ENCODE measurements at places on chromosomes 6 and 20.

GRCh38 chr20:31606804-31607639, 1.9 kb downstream of the ID1 start:
- peaks cover 33% of the 10 kb centered on the region for H3K4me1 ChIP-seq
- peaks cover 43% of the 10 kb centered on the region for H3K27me3 ChIP-seq
- H3K4me3 ChIP-seq: no peak overlapping the region
- H3K36me3 ChIP-seq: no peaks in the 10 kb centered on the region
- no peak for DNase-seq

GRCh38 chr20:62710886-62711702, 2.5 kb downstream of the NTSR1 start:
- H3K27me3 ChIP-seq: peaks cover 29% of the 10 kb centered on the region
- no peak for DNase-seq
- no peaks in the 10 kb centered on the region for H3K36me3 ChIP-seq
- H3K4me1 ChIP-seq: peaks cover 32% of the 10 kb centered on the region

DNA sequence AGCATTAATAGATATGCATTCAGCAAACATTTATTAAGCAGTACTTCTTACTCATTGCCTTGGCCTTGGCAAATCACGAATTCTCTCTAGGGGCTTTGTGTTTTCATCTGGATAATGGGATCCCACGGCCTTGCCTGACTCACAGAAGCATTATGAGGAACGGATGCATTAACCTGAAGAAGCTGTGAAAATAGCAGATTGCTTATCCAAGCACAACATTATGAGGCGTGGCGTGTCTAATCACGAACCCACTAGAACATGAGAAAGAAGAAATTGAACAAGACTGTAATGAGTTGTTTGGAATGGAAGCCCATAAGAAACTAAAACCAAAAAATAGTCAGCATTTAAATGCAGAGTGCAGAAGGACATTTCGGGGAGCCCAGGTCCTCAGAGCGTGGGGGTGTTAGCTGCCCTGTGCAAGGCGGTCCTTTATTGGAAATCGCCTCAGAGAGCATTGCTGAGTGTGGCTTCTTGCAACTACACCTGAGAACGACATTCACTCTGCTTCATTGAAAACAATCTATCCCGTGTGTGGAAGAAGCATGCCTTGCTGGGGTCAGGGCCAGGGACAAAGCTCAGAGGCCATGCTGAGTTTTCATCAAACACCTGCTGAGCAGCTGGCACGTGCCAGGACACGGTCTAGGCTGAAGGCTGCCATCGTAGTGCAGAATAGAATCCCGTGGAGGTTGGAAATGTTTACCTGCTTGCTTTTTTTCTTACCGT, 179.9 kb downstream of the ZDHHC14 start:
- peaks cover 29% of the 10 kb centered on the region for H3K4me1 ChIP-seq
- H3K27ac ChIP-seq: no peak overlapping the region
- H3K36me3 ChIP-seq: no peaks in the 10 kb centered on the region
- no peak for DNase-seq
- no peak overlapping the region for H3K4me3 ChIP-seq

DNA sequence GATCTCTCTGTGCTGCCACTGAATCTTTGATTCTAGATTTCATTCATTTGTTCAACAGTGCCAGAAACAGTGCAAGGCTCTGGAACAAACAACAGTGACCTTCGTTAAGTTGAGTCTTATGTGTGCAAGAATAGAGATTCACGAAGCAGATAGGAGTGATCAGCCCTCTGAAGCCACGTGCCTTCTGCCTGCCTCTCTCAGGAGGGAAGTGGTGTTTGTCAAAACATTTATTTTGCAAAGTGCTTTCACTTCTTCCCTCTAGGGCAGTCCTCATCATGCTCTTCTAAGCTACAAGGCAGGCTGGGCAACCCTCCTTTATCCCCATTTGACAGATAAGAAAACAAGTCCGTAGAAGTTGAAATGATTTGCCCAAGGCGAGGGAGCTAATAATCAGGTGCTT, 204.3 kb downstream of the TFAP2C start:
- DNase-seq: no peak
- no peaks in the 10 kb centered on the region for H3K36me3 ChIP-seq
- no peaks in the 10 kb centered on the region for H3K4me1 ChIP-seq

DNA sequence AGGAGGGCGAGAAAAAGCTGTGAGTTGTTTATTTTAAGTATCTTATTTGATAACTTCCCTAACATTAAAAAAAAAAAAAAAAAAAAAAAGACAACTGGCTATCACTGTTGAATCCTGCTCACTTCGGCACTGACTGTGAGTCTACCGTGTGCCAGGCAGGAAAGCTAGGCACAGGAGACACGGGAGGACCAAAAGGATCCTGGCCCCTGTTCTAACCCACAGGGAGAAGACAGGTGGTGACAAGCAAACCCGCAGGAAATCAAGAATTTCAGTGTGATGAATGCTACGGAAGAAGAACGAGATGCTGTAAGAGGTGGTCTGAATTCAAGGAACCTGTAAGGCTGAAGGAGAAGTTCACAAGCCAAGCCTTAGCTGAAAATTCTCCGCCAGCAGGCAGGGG, 94.7 kb upstream of the NFATC2 start:
- no peaks in the 10 kb centered on the region for H3K36me3 ChIP-seq
- no peak overlapping the region for H3K27ac ChIP-seq
- H3K4me3 ChIP-seq: no peak overlapping the region
- no peaks in the 10 kb centered on the region for H3K4me1 ChIP-seq
- DNase-seq: no peak

DNA sequence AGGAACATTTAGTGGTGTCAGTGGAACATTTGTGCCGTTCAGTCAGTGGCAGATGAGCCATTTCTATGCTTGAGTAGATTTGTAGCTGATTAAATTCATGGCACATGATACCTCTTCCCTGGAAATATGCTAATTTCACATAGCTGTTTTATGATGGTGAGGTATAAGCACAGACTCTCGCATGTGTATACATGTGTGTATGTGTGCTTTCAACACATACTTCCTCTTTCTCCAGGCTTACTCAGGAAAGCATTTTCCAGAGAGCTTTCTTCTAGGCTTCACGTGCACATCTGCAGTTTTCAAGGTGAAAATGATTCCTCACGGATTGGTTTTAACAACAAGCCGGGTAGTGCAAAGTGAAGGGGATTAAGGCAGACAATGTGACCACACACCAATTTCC, 396.5 kb downstream of the HDGFL1 start:
- no peak overlapping the region for H3K4me3 ChIP-seq
- H3K27ac ChIP-seq: no peak overlapping the region
- H3K4me1 ChIP-seq: no peaks in the 10 kb centered on the region

GRCh38 chr20:30811885-30812671, 445.4 kb upstream of the DEFB115 start:
- H3K4me3 ChIP-seq: no peak overlapping the region
- no peak for DNase-seq
- H3K36me3 ChIP-seq: no peaks in the 10 kb centered on the region
- H3K4me1 ChIP-seq: no peaks in the 10 kb centered on the region
- no peak overlapping the region for H3K27ac ChIP-seq
- peaks cover 7% of the 10 kb centered on the region for H3K27me3 ChIP-seq

DNA sequence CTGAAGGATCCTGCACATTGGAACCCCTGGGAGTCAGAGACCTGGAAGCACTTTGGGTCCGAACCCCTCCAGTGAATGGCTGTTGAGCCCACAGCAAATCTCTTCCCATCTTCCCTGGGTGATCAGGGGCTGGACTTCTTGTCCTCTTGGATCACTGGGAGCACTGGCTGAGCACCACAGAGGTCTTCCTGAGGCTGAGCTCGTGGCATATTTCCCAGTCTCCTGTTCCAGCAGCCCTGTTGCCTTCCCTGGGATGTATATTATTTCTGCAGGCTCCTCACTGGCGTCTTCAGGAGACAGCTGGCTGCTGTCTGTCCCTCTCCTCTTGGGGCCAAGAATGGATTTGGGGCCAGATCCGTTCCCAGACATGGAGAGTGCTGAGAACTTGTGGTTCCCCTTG, 43.4 kb downstream of the PTK7 start:
- no peaks in the 10 kb centered on the region for H3K36me3 ChIP-seq
- H3K27ac ChIP-seq: no peak overlapping the region
- H3K4me3 ChIP-seq: no peak overlapping the region
- DNase-seq: no peak

GRCh38 chr20:17205084-17205813, 21.6 kb upstream of the PCSK2 start:
- no peak for DNase-seq
- no peaks in the 10 kb centered on the region for H3K27me3 ChIP-seq
- no peak overlapping the region for H3K27ac ChIP-seq
- H3K36me3 ChIP-seq: no peaks in the 10 kb centered on the region
- no peak overlapping the region for H3K4me3 ChIP-seq

DNA sequence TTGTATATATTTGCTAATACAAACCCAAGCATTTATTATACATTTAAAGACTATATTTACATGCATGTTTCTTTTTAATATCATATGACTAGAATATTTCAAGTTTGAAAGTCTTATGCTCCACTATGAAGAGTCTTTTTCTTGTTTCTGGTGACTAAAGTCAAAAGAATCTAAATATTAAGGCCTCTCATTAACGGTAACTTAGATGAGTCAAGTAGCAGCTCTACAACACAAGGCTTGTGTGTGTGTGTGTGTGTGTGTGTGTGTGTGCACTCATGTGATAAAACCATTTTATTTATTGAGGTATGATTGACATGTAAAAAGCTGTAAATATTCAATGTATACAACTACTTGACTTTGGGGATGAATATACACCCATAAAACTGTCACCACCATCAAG, 275.6 kb downstream of the TFAP2B start:
- no peaks in the 10 kb centered on the region for H3K36me3 ChIP-seq
- no peaks in the 10 kb centered on the region for H3K27me3 ChIP-seq
- H3K4me1 ChIP-seq: no peaks in the 10 kb centered on the region
- no peak overlapping the region for H3K27ac ChIP-seq

DNA sequence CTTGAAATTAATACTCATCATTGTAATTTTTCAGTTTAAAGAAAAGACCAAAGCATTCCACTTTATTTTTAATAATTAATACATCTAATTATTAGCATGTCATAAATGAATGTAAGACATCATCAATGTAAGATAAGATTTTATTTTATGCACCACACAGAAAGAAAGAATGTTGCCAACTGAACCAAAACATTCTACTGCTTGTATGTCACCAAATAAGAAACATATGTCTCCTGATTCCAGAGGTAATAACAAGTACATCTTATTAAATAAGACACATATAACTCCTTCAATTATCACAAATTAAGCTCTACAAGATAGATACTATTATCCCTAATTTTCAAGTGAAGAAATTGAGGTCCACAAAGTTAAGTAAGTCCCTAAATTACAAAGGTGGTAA, 189.5 kb downstream of the GMDS start:
- no peak for DNase-seq
- no peaks in the 10 kb centered on the region for H3K27me3 ChIP-seq
- no peaks in the 10 kb centered on the region for H3K36me3 ChIP-seq
- no peak overlapping the region for H3K4me3 ChIP-seq
- H3K27ac ChIP-seq: no peak overlapping the region

- H3K36me3 ChIP-seq: peaks cover 19% of the 10 kb centered on the region
- DNase-seq: no peak
- H3K4me3 ChIP-seq: peak overlapping the region; percentile 67
- H3K4me1 ChIP-seq: peaks cover 19% of the 10 kb centered on the region
- no peaks in the 10 kb centered on the region for H3K27me3 ChIP-seq
These were observed 476 bp downstream of the SNRPC start for GRCh38 chr6:34757687-34758274.

DNA sequence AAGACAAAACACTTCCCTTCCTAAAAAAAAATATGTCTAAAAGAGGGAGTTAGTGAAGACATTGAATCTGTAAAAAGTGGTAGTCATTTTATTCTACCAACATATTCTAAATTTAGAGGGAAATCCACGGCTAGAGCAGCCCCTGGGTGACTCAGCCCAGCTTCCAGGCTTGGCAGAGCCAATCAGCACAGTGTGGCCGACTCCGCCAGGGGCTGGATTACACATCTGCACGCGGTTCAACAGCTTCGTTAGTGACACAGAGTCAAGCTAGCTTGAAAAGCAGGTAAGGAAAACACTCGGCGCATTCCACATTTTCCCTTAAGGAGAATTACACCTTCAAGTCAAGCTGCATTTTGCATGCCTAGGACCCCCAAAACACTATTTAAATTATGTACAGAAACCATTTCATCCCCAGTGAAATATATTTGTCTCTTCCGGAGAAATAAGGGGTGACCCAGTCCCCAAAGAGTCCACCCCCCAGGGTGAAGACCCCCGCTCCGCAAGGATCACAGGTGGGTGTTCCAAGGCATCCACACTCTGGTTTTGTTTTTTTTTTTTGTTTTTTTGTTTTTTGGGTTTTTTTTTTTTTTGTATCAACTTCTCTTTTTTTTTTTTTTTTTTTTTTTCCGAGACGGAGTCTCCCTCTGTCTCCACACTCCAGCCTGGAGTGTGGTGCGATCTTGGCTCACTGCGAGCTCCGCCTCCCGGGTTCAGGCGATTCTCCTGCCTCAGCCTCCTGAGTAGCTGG, 58.4 kb upstream of the ARID1B start:
- DNase-seq: no peak
- no peaks in the 10 kb centered on the region for H3K36me3 ChIP-seq
- no peak overlapping the region for H3K4me3 ChIP-seq
- H3K27me3 ChIP-seq: no peaks in the 10 kb centered on the region
- H3K27ac ChIP-seq: no peak overlapping the region

DNA sequence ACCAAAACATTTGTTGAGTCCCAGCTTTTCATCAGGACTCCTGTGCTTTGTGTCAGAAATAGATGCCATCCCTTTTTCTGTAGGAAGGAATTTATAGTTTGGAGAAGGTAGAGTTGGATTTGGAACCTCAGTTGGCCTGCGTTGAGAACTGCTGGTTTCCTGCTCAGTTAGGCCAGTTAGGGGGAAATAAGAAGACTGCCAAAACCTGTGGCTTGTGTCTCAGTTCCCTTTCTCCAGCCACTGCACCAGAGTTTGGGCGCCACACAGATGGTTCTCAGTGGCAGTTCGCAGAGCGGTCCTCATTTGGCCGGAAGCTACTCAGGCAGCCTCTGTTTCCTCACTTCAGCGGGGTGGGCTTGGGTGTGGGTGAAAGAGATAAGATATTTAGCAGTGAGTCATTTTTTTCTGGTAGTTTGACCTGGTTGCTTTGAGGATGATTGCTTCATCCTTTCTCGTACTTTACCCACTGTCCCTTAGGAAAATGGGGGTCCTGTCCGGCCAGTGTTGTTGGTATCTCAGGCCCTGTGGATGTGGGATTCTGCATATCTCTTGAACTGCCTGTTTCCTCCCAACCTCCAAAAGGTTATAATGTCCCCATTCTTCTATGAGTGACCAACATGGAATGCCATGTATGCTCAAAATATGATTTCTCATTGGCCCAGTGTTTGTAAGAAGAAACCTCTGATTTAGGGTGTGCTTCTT, 53.7 kb downstream of the JARID2 start:
- H3K4me3 ChIP-seq: no peak overlapping the region
- no peaks in the 10 kb centered on the region for H3K36me3 ChIP-seq
- H3K27ac ChIP-seq: no peak overlapping the region
- no peaks in the 10 kb centered on the region for H3K27me3 ChIP-seq

DNA sequence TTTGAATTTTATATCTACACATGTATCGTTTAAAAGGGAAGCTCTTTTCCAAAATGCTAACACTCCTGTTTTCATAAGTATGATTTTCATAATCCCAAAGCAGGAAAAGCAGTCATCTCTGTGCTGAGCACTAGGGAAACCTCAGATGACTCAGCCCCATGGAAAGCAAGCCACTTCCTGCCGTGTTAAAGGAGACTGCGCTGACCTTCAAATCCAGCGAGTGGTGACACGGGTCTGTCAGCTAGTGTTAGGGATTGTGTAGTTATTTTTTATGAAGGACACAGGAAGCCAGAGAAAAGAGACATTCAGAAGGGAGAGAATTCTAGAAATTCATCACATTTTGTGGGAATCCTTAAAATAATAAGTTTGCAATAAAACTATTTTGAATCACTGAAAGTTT, 57.0 kb upstream of the CD93 start:
- peaks cover 19% of the 10 kb centered on the region for H3K4me1 ChIP-seq
- no peak overlapping the region for H3K27ac ChIP-seq
- no peaks in the 10 kb centered on the region for H3K27me3 ChIP-seq
- DNase-seq: peak; percentile 60

Measured in CD4-positive, alpha-beta T cell (primary cell).